ENCODE measurements at places on chromosomes 4 and X.

- no peak for DNase-seq
Measured at GRCh38 chr4:80007745-80008149, 65.3 kb downstream of the ANTXR2 start.

GRCh38 chrX:136386826-136387225, 86.1 kb downstream of the ADGRG4 start:
- no peak for DNase-seq

GRCh38 chr4:55910140-55910539, 38.6 kb upstream of the CEP135 start:
- DNase-seq: no peak

GRCh38 chr4:25567253-25567652, 88.4 kb upstream of the SLC34A2 start:
- DNase-seq: no peak

DNA sequence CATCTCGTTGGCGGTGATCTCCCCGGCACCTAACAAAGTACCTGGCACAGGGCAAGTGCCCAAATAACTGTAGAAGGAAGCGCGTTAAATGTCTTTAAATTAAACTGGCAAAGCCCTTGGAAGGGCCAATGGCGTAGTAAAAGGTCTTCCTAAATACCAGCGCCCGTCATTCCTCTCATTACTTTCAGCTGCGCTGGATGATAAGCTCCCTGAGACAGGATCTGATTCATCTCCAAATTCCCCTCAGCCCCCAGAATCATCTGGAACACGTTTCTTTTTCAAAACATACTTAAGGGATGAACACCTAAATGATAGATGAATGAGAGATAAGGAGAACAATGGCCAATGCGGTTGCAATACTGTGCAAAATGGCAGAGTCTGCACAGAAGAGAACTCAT, 95.1 kb downstream of the AFAP1 start:
- no peak for DNase-seq

GRCh38 chrX:38109042-38109898, 102.9 kb downstream of the SYTL5 start:
- DNase-seq: no peak

DNA sequence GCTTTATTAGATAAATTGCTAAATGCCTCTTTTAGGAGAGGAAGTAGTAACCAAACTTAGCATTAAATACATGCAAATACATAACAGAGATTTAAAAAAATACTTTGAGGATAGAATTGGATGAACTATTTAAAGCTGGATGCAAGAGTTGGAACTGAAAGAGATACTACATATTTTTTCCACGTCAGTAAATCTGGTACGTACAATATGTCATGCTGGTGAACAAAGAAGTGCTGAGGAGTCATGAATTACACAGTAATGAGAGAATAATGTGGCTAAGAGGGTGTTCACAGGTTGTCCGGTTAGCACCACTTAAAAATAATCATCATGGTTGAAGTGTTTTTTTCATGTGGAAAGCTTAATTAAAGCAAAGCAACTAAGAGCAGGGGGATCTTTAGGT, 184.1 kb upstream of the FRMPD4 start:
- DNase-seq: no peak

- DNase-seq: no peak
Measured at GRCh38 chrX:150487369-150488094, 80.9 kb upstream of the MTM1 start.

DNA sequence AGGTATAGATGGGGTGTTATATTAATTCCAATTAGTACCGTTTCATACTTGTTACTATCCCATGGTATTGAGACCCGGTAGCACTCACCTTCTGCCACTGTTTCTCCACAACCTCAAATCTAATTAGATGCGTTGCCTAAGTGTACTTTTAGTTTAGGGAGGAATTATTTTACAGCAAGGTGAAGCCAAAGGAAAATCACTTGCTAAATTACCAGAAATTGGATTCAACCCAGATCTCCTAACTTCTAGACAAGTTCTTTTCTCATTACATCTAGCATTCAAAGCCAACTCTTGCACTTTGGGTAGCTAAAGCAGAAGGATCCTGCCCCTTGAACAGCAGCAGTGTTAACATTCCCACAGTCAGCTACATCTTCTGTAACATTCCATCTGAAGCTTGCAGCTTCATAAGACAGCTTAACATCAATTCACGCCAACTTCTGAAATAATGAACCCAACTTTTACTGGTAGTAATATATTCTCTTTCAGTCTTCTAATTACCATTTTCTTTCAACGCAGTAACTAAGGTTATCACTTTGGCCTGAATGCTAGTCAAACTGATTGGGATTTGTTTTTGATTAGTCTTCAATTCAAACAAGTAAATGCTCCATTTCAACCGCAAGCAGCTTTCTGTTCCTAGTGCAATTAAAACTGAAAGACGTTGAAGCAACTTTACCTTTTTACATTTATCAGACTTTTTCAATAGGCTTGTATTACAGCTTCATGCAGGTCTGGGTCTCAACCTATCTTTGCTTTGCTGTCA, 934 bp upstream of the SEC31A start:
- no peak for DNase-seq

DNA sequence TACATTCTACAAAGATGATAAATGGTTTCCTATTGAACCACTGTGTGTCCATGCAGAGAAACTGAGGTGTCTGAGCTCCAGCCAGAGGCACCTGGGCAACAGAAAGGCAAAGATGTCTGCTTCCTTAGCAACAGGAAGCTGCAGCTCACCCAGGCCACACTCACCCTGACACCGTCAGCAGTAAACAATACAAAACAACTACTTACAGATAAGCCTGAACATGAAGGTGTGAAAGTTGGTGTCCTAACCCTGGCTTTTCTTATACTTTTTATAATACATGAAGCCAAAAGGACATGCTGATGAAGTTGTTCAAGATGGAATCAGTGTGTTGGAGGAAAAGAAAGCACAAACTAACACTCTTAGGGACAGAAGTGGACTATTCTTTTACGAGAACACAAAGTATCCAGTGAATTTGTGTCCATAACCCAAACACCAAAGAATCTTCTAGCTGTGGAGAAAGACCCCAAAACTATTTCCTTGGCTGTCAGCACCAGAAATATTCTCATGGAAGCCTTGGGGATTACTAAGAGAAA, 117.3 kb downstream of the SYNPO2 start:
- no peak for DNase-seq

GRCh38 chrX:118353081-118353850, 7.4 kb downstream of the WDR44 start:
- DNase-seq: no peak

DNA sequence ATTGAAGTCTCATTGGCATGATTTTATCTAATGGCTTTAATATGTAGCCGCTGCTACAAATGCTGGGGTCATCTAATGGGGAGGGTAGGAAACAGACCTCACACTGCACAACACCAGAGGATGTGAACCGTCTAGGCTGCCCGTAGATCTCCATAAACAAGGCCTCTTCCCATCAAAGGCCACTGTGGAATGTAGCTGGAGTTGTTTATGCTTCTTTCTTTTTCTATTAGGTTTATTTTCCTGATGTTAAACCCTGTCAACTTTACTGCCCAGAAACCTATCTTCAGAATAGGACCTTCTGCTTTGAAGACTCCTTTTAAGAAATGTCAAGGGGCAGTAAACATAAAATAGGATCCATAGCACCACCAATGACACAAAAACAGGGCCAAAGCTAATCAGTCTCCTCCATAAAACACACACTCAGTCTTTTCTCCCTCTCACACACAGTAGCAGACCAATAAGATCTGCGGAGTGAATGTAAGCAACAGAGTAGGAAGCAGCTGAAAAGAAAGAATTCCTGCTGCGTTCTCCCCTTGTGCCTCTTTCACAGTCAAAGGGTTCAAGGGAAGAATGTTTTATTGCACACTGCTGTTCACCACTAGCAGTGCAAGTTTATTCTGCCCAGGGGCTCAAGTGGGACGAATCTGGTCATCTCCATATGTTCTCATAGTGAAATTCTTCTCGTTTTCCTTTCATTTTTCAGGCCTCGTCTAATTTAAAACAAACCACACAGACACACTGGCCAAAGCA, 72.2 kb downstream of the MAML3 start:
- DNase-seq: no peak

GRCh38 chrX:4397471-4397870, 684.0 kb upstream of the PRKX start:
- DNase-seq: no peak

- no peak for DNase-seq
Measured at GRCh38 chr4:64200001-64200555, 209.2 kb downstream of the TECRL start.

DNA sequence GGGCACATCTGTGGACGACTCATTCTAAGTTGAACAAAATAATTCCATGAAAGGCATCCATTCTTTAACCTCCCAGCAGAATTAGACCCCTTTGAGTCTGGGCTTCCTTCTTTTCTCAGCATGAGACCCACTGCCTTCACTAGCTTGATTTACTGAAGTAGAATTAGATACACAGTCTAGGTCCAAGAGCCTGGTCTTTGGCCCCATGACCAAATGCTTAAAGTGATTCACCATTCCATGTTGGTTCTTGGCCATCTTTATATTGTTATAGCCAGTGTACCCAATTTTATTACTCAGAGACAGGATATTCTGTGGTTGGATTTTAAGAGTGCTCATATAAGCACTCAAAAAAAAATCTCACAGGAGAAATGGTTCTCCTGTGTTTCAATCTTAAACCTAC, 155.3 kb upstream of the GPC4 start:
- no peak for DNase-seq

- DNase-seq: no peak
Measured at GRCh38 chr4:54192811-54193210, 36.3 kb upstream of the PDGFRA start.

DNA sequence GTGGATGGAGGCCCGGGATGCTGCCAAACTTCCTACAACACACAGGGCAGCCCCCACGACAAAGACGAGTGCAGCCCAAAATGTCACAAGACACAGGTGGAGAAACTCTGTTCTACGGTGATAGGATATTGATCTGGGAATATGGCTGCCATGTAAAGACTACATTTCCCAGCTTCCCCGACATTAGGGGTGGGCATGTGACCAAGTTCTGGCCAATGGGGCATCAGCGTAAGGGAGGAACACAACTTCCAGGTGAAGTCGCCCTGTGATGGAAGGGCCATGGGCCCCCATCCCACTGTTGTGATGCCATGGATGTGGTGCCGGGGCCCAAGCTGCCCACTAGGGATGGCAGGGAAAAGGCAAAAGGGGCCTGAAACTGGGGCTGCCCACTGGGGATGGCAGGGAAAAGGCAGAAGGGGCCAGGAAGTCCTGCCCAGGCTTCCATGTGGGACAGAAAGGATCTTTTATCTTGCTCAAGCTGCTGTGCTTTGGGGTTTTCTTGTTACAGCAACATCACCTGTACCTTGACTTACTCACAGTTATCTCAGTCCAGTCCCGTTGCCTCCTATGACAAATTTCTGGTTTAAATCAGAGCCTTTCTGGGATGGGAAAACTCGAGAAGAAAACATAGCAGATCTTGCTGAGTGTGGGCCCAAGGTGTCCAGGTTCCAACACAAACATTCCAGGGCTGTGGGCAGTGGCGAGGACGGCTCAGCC, 9.7 kb upstream of the ADRA2C start:
- no peak for DNase-seq

DNA sequence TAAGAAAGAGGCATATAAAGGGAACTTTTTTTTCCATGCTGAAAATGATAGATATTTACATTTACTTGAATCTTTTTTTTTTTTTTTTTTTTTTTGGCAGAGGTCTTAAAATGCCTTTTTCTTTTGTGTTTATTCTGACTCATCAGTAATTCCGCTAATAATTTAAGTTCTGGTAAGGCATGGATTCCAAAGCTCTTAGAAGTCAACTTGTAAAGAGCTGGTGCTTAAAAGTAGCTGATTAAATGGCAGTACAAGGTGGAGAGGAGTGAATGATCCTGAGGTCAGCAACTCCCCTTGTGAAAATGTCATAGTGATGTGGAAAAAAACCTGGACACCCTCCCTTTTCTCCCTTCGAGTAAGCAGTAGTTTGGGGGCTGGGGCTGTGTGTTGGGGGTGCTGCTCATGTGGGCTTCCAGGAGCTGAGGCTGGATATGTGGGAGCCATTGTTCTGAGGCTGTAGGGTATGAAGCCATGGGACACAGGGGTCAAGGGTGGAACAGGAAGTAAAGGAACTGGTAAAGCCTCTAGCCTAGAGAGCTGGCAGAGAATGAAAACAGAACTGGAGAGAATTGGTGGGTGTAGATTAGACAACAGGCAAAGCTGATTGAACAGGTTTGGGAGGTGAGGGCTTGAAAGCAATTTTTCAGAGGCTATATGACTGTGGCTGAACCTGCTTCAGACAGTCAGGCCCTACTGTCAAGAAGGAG, 41.0 kb upstream of the PITX2 start:
- no peak for DNase-seq

- DNase-seq: no peak
Measured at GRCh38 chr4:105022811-105023667, 123.6 kb upstream of the TET2 start.

- no peak for DNase-seq
Measured at GRCh38 chr4:187711586-187711985, 284.0 kb upstream of the ZFP42 start.

- no peak for DNase-seq
Measured at GRCh38 chr4:145843148-145843547, 95.5 kb downstream of the ZNF827 start.

GRCh38 chr4:158169931-158170690, 2.7 kb downstream of the GASK1B start:
- DNase-seq: no peak

DNA sequence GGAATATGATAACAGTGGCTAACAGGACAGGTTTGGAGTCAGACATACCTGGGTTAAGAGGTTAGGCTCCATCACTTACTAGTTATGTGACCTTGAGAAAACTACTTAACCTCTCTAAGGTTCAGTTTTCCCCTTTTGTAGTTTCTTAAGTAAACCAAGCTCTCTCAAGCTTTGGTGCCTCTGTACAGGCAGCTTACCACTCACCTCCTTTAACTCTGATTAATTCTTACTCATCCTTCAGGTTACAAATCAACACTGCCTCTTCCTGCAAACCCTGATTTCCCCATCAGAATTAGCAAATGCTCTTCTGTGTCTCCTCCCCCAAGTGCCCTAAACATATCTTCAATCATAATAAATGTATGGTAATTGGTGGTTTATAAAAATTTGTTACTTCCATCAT, 3.5 kb upstream of the SERTM2 start:
- no peak for DNase-seq

GRCh38 chrX:25596921-25597320, 541.2 kb upstream of the MAGEB18 start:
- no peak for DNase-seq

GRCh38 chr4:124786634-124787033, 74.1 kb upstream of the ANKRD50 start:
- DNase-seq: no peak

DNA sequence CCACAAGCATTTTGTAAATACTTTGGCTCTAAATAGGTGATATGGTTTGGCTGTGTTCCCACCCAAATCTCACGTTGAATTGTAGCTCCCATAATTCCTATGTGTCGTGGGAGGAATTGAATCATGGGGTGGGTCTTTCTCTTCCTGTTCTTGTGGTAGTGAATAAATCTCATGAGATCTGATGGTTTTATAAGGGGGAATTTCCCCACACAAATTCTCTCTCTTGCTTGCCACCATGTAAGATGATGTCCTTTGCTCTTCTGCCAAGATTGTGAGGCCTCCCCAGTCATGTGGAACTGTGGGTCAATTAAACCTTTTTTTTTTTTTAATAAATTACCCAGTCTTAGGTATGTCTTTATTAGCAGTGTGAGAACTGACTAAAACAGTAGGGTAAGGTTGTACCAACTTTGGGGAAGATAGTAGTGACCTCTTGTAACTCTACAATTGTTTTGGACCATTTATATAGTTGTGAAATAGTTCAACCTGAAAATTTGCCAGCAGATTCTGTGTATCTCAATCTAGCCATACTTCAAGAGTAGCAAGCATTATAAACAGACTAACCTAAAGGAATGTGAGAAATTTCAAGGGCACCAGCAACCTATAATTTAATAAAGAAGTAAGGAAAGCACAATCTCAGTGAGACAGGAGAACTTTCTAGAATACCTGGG, 727.8 kb downstream of the GRID2 start:
- no peak for DNase-seq

Data from stimulated activated CD8-positive, alpha-beta memory T cell treated with anti-CD3 and anti-CD28 coated beads, Interleukin-12 subunit alpha, Interleukin-12 subunit beta, amount 100 ng/mL, for 1 hour (primary cell).